ENCODE measurements at places on chromosomes 6 and 20. TPM values are rescaled to one million over a fixed set of nuclear protein-coding genes. Genes with fewer than 3 reads are reported as not detected.

The LINC00237 gene
- not detected for total RNA-seq

The ERVFRD-1 gene
- 0.19 TPM for total RNA-seq

The ADAM33 gene
- total RNA-seq: 86.6 TPM

The FHL5 gene
- 7.2 TPM for total RNA-seq

DNA sequence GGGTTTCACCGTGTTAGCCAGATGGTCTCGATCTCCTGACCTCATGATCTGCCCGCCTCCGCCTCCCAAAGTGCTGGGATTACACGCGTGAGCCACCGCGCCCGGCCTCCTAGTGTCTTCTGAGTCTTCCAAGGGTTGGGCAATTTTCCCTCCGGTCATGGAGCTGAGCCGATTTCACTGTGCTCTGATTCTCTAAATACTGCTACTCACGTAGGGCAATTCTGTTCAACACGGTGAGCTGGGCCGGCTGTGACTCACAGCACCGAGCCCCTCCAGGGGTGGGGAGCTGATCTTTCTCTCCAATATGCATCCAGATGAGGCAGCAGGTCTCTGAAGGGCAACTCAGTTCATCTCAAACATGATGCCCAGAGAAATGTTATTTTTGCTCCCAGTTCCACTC is 71.6 kb upstream of the CD93 start:
- DNase-seq: no peak

DNA sequence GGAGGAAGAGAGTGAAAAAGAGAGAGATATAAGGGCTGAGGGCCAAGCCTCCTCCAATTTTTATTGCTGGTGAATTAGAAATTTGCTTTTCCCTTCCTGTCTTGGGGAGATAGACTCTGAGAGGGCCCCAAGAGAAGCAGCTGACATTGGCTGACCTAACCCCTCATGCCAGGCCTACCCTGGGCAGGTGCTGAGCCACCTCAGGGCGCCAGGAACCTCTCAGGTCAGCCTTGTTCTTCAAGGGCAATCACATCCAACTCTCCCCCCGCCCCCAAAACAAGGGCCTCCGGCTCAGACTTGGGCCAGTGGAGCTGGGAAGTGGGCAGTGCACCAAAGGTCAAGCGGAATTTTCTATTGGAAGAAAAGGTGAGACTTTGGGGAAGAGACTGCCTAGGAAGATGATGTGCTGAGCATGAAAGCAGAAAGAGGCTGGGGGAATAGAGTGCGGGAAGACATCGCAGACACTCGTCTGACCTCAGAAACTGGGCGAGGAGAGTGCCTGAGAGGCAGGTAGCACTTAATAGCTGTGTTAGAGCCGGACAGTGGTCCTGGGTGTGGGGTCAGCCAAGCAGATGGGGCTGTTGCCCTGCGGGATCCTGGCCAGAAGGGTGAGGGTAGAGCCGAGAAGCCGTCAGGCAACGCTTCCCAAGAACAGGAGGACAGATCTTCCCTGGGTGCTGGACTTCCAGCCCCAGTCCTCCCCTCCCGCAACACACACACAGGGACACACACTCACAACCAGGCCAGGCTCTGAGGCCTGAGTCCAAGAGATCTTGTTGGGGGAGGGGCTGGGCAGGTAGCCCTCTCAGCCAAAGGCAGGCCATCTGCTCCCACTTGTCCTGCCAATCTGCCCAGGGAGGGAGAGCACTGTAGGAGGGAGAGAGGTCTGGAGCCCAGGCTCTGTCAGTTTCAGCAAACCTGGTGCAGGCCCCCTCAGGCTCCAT is 3.7 kb upstream of the FASTKD5 start:
- no peak for DNase-seq

Data from mucosa of descending colon (tissue), 3 donors.